Thyroid gland (tissue), 4 donors: ENCODE measurements at places on chromosomes 1 and 21.

GRCh38 chr1:119968068-119968492 is 71.8 kb upstream of the ADAM30 start:
- H3K36me3 ChIP-seq, result peaks cover 11% of the 10 kb centered on the region
- H3K27ac ChIP-seq, result peak overlapping the region; percentile 18
- no peak overlapping the region for H3K4me3 ChIP-seq

DNA sequence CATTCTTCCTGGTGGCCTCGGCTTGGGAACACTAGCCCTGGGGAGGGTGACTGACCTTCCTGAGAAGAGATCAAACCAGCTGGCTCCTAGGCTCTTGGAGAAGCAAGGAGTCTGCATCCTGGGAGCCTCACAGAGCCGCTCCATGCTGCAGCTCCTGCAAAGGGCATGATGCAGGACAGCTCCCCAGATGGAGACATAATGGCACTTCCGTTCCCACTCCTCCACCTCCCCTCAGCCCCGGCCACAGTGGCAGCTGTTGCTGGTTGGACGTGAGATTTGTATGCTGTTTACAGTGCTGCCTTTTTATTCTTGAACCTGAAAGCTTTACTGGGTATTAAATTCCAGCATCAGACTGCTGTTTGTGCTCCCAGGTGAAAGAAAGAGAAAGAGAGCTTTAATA is 83.7 kb upstream of the CTTNBP2NL start:
- H3K27me3 ChIP-seq, result no peaks in the 10 kb centered on the region
- H3K4me3 ChIP-seq, result no peak overlapping the region
- H3K36me3 ChIP-seq, result no peaks in the 10 kb centered on the region
- H3K4me1 ChIP-seq, result no peaks in the 10 kb centered on the region
- no peak for DNase-seq
- H3K27ac ChIP-seq, result no peak overlapping the region

- no peak for DNase-seq
- no peaks in the 10 kb centered on the region for H3K27me3 ChIP-seq
- H3K4me3 ChIP-seq, result no peak overlapping the region
- no peak overlapping the region for H3K27ac ChIP-seq
Measured at GRCh38 chr21:16457498-16457897, 727.7 kb downstream of the USP25 start.

- H3K4me1 ChIP-seq, result no peaks in the 10 kb centered on the region
- H3K27me3 ChIP-seq, result no peaks in the 10 kb centered on the region
- no peak overlapping the region for H3K27ac ChIP-seq
- H3K36me3 ChIP-seq, result no peaks in the 10 kb centered on the region
- no peak overlapping the region for H3K4me3 ChIP-seq
- DNase-seq, result no peak
Measured at GRCh38 chr1:87669674-87670073, 341.0 kb downstream of the LMO4 start.

- H3K27me3 ChIP-seq, result no peaks in the 10 kb centered on the region
- no peak overlapping the region for H3K27ac ChIP-seq
- no peak for DNase-seq
Measured at GRCh38 chr21:17519965-17520609, 7.2 kb downstream of the CXADR start.
